Globus pallidus (tissue), 1 donor: ENCODE measurements at places on chromosomes 5 and 9.

- no peak for DNase-seq
Observed at GRCh38 chr9:127660886-127661741, 45.7 kb upstream of the CFAP157 start.

GRCh38 chr5:150258130-150258529 is 31.4 kb downstream of the CAMK2A start:
- no peak for DNase-seq

- DNase-seq: no peak
Observed at GRCh38 chr9:4170231-4170630, 129.6 kb downstream of the GLIS3 start.

- DNase-seq: peak; percentile 51
Observed at GRCh38 chr9:84283946-84284345, 56.6 kb downstream of the SLC28A3 start.

DNA sequence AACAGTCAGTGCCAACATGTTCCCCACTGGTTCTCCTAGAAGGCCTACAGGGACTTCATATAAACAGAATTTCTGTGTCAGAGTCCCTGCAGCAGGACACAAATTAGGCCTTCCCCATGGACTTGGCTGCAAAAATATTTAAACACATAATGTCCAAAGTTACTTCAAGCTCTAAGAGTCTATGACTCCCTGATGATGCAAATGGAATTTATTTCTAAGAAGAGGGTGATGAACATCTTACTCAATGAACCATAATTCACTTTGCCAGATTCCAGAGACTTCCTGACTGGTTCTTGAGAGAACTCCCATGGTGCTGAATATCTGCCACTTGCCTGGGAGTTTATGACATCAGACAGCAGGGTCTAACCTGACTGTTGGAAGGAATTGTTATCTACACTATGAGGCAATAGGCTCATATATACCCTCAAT is 32.7 kb upstream of the ADRA1B start:
- DNase-seq: no peak

GRCh38 chr9:569296-569695 is 272.2 kb upstream of the DMRT1 start:
- no peak for DNase-seq

DNA sequence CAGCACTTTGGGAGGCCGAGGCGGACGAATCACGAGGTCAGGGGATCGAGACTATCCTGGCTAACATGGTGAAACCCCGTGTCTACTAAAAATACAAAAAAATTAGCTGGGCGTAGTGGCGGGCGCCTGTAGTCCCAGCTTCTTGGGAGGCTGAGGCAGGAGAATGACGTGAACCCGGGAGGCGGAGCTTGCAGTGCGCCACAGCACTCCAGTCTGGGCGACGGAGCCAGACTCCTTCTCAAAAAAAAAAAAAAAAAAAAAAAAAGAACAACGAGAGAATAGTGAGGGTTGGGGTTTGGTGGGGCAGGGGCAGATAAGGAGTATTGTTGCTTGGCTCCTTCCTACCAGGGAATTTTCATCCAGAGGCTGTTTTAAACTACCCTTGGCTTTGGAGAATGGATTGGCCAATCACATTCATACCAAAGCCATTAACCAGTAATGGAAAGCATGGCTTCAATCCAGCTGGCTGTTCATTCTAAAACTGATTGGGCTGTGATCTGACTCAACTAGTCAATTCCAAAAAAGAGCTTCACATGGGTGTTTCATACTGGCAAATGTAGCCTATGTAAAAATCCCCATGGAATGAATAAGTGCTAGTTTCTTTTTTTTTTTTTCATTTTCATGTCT is 64.4 kb downstream of the PLCXD3 start:
- no peak for DNase-seq

GRCh38 chr9:124855944-124856765 is 2.9 kb downstream of the WDR38 start:
- DNase-seq: no peak

- DNase-seq: no peak
Observed at GRCh38 chr5:159005062-159005461, 94.7 kb downstream of the EBF1 start.

DNA sequence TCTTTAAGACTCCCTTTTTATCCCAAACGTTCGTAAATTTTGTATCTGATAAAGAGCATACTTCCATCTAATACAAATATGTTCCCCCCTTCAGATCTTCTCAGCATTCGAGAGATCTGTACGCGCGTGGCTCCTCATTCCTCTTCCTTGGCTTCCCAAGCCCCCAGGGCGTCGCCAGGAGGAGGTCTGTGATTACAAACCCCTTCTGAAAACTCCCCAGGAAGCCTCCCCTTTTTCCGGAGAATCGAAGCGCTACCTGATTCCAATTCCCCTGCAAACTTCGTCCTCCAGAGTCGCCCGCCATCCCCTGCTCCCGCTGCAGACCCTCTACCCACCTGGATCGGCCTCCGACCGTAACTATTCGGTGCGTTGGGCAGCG is 19.9 kb downstream of the CDKN2A start:
- no peak for DNase-seq

GRCh38 chr5:34905564-34905963 is 9.7 kb downstream of the RAD1 start:
- DNase-seq: no peak

DNA sequence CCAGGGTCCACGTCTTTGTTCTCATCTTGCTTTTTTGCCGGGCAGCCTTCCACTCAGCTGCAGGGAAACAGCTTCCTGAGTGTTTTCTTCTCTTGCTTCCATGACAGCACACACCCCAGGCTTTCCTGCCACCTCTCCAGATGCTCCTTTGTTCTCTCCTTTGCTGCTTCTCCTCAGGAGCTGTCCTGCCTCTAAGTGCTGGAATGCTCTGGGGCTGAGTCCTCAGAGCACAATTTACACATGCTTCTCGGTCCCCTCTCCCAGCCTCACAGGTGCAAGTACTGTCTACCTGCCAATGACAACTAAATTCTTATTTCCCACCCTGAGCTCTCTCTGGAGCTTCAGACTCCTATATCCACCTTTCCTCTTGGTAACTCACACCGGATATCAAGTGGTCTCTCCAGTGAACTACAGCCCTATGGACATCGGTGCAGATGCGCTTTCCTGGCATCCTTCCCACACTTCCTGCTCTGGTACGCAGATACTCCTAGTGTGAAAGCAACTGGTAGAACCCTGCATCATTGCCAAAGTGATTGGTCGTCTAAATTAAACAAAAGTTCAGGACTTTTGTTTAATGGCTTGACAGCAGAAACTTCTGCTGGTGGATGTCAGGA is 13.4 kb upstream of the ACSL6 start:
- no peak for DNase-seq

- no peak for DNase-seq
Observed at GRCh38 chr5:93294199-93294598, 286.8 kb downstream of the NR2F1-AS1 start.

- DNase-seq: no peak
Observed at GRCh38 chr5:133735346-133735745, 123.0 kb upstream of the FSTL4 start.

DNA sequence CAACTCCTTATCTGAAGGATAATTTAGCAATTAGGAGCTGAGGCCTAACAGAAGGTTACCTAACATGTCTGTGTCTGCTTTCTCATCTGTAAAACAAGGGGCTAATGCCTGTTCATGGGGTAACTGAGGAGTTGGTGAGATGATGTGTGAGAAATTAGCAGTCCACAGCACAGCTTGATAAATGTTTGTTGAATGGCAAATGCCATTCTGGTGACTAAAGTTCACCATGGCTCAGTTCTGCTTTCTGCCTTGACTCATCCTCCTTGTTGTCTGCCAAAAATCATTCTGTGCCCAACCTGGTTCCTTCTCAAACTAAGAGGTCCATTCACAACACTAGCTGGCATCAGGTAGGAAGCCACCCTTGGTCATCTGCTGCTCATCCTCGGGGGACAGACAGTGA is 552.0 kb upstream of the KLF4 start:
- DNase-seq: no peak

DNA sequence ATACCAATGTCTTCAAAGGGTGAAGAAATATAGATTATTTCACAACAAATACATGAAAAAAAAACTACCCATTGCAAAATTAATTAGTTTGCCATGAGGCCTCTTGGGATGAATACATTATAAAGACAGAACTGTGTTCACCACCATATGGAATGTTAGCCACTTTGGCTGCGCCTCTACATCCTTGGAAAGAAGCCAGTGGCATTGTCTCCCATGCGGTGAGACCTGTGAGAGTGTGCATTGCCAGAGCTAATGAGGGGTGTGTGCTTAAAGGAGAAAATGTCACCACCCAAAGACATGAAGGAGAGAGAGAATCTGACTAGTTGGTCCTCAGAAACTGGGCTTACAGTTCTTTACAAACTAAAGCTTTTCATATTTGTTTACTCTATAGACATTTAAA is 110.6 kb downstream of the PLPPR1 start:
- DNase-seq: no peak

- no peak for DNase-seq
Observed at GRCh38 chr9:135973277-135974219, 12.4 kb upstream of the UBAC1 start.

DNA sequence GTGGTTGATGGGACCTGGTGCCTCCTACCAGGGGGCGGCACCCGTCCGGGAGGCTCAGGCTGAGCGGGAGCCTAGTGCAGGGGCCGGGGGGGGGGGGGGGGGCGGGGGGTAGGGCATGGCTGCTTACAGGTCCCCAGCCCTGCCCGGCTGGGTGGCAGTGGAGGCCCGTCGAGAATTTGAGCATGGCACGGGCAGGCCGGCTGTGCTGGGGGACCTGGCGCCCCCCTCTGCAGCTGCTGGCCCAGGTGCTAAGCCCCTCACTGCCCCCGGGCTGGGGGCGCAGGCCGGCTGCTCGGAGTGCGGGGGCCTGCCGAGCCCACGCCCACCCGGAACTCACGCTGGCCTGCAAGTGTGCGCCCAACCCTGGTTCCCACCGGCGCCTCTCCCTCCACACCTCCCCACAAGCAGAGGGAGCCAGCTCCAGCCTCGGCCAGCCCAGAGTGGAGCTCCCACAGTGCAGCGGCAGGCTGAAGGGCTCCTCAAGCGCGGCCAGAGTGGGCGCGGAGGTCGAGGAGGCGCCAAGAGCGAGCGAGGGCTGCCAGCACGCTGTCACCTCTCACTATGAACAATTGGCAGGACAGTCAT is 77.7 kb downstream of the LMNB1 start:
- no peak for DNase-seq

DNA sequence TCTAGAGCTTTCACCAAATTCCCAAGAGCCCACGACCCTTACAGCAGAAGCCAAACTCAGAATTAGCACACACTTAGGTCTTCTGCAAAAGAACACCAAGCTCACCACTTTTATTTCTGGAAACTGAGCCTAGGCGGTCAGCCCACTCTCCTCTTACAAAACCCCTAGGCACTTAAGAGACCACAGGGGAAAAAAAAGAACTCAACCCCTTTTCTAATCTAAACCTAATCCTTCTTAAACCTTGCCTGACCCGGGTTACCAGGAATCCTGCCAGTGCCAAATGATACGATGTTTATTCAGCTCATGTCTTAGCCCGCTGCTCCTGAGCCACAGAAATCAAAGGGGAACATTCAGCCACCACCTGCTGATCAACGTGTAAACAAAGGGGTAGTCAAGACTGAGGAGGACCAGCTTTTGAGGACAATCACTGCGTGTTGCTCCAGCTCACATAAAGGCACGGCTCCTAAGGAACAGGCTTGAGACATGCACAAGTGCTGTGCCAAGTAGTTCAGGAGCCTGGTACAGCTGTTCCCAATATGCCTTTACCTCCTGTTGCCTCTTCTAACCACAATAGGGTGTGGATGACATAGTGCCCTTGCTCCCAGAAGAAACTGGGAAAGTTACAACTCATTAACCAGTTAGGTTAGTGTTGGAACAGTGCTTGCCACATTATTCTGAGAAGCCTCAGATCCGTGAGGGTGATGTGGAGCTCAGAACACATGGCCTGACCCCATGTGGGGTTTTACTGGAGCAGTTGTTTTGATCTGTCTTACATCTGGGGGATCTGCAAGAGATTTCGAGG is 49.3 kb downstream of the ZFAND5 start:
- DNase-seq: peak; percentile 65
